Progenitor cell of endocrine pancreas (in vitro differentiated cells): ENCODE measurements at places on chromosomes 7 and 10.
A peak's percentile ranks its signal among the peaks of the same experiment; 100 is the strongest.

GRCh38 chr7:20279979-20280378 is 50.7 kb upstream of the ITGB8 start:
- DNase-seq = no peak

- DNase-seq = no peak
Measured at GRCh38 chr7:134197345-134197744, 70.2 kb downstream of the LRGUK start.

DNA sequence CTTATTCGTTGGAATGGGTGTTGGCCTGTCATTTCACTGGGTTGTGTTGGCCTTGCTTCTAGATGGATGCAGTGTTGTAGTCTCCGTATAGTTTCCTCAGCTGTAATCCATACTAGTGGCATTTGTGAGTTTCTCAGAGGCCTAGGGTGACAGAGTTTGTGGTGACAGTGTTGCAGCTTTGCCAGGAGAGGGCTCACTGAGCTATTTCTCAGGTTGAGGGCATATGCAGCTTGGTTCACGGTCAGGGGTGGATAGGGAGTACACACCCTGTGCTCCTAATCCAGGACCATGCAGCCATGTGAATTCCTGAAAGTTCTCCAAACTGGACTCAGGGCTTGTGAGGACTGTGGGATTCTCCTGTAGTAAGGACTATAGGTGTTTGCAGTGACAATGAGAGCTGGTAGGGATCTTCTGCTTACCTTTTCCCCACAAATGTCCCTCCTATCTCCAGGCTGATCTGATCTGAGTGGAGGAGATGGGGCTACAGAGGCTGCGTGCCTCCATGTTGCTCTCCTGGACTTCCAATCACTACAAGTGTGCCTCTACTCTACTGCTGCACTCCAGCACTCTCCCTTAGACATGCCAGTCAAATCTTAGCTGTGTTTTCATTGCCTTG is 229.0 kb downstream of the STK31 start:
- DNase-seq = peak; percentile 18

DNA sequence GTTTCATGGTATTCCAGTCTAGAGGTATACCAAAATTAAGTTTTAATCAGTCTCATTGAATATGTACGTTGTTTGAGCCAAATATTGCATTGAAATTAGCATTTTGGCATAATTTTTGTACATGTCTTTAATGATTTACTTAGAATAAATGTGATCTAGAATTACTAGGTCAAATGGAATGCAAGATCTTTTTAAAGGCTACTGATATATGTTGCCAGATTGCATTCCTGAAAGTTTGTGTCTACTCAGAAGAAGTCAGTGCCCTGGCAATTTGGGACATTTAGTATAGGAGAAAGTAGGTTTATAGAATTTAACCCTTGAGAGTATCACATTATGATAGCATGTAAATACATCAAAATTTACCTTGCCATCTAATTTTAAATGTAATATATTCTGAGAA is 32.4 kb downstream of the KMT2E start:
- no peak for DNase-seq

GRCh38 chr7:132499065-132499464 is 77.2 kb downstream of the PLXNA4 start:
- no peak for DNase-seq
